ENCODE measurements at places on chromosomes 12 and 14. TPM values are rescaled to one million over a fixed set of nuclear protein-coding genes. Genes with fewer than 3 reads are reported as not detected.

The KLRG1 gene
- not detected for total RNA-seq

The SYNJ2BP gene
- total RNA-seq, result 29.5 TPM

The SSTR1 gene
- not detected for total RNA-seq

The ACYP1 gene
- total RNA-seq, result 10.4 TPM

The FAM181A gene
- not detected for total RNA-seq

The CMA1 gene
- not detected for total RNA-seq

The C12orf60 gene
- total RNA-seq, result 0.84 TPM

The OLR1 gene
- not detected for total RNA-seq

DNA sequence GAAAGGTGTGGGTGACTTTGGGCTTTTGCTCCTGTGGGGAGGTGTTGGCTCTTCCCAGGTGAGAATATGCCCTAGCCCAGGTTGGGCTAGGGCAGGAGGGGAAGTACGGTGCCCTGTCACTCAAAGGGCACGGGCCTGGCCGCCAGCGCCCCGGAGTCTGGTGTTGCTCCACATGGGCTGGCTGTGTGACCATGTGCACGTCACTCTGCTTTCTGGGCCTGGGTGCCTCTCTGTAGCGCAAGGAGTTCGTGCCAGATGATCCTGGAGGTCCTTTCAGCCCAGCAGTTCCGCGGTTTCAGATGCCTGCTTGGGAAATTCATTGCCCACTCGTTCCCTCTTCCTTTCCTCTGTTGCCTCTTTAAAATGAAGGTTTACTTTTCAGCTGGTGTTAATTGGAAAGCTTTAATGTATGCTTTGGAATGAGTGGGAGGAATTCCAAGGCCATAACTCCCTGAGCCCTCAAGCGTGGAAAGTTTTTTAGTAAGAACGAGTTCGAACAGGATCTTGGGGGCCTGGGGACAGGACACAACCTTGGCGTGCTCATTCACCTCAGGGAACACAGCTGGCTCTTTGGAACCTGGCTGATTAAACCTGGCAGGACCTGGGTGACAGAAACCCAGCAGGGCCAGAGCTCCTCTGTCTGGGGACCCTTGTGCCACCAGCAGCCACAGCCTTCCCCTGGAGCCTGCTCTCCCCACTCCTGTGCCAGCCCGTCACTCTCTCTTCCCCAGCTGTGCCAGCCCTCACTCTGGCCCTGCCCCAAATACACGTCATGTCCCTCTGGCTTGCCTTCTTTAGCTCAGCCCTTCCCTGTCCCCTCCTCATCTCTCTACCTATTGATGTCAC, 42.8 kb downstream of the TSPAN9 start:
- H3K27ac ChIP-seq, result peak overlapping the region; percentile 73
- DNase-seq, result no peak
- H3K4me1 ChIP-seq, result peaks cover 73% of the 10 kb centered on the region
- no peaks in the 10 kb centered on the region for H3K27me3 ChIP-seq

- H3K27ac ChIP-seq, result no peak overlapping the region
- H3K4me3 ChIP-seq, result no peak overlapping the region
- no peak for DNase-seq
- H3K4me1 ChIP-seq, result peaks cover 23% of the 10 kb centered on the region
- H3K27me3 ChIP-seq, result no peaks in the 10 kb centered on the region
Measured at GRCh38 chr14:59429790-59430189, 35.4 kb downstream of the GPR135 start.

DNA sequence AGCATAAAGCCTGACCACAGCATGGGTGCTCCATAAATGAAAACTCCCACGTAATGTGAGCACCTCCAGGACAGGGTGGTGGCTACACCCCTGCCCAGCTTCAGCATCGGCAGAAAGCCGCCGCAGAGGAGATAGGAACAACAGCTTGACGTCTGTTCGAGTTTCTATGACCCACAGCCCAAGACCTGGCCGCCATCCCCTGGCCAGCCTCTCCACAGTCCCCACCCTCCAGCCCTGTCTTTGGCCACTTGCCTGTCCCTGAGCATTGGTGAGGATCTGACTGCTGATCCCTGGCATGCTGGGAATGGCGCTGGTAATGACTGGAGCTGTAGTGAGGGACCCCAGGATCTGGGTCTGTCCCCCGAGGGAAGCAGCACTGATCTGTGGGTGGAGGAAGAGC, 21.3 kb downstream of the POU6F1 start:
- H3K4me1 ChIP-seq, result no peaks in the 10 kb centered on the region
- H3K27me3 ChIP-seq, result no peaks in the 10 kb centered on the region
- DNase-seq, result no peak
- H3K4me3 ChIP-seq, result no peak overlapping the region

GRCh38 chr14:36019126-36019525, 157.4 kb downstream of the PTCSC3 start:
- peaks cover 26% of the 10 kb centered on the region for H3K27me3 ChIP-seq
- no peaks in the 10 kb centered on the region for H3K36me3 ChIP-seq
- H3K27ac ChIP-seq, result no peak overlapping the region
- no peaks in the 10 kb centered on the region for H3K4me1 ChIP-seq

- DNase-seq, result no peak
- H3K27ac ChIP-seq, result no peak overlapping the region
- no peaks in the 10 kb centered on the region for H3K27me3 ChIP-seq
- H3K36me3 ChIP-seq, result peaks cover 3% of the 10 kb centered on the region
- no peaks in the 10 kb centered on the region for H3K4me1 ChIP-seq
- H3K4me3 ChIP-seq, result no peak overlapping the region
Measured at GRCh38 chr14:53902307-53902706, 54.3 kb downstream of the BMP4 start.

GRCh38 chr14:68468437-68469207, 324.2 kb downstream of the ZFP36L1 start:
- no peak overlapping the region for H3K27ac ChIP-seq
- DNase-seq, result no peak
- no peak overlapping the region for H3K4me3 ChIP-seq
- H3K4me1 ChIP-seq, result peaks cover 18% of the 10 kb centered on the region
- no peaks in the 10 kb centered on the region for H3K27me3 ChIP-seq

GRCh38 chr12:124424516-124424905, 129.6 kb downstream of the RFLNA start:
- H3K4me3 ChIP-seq, result no peak overlapping the region
- DNase-seq, result no peak
- peaks cover 57% of the 10 kb centered on the region for H3K4me1 ChIP-seq
- H3K27me3 ChIP-seq, result no peaks in the 10 kb centered on the region

DNA sequence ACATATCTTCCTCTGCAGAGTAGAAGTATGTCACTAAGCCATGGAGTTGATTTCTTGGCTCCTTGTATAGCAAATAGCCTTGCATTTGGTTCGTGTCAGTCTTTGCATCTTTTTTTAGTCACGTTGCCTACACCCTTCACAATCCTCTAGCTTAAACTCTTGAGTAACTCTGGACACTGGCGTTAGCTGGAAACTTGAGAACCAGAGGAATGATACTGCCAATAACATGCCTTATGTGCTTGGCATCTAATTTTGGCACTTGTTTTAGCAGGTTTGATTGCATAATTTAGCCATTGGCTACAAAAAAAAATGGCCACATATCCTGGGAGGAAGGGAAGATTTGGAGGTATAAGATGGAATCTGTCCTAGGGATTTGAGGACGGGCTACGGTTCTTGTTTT, 136.2 kb downstream of the ETV6 start:
- peaks cover 10% of the 10 kb centered on the region for H3K36me3 ChIP-seq
- H3K27ac ChIP-seq, result no peak overlapping the region
- no peak for DNase-seq
- H3K4me1 ChIP-seq, result peaks cover 17% of the 10 kb centered on the region

DNA sequence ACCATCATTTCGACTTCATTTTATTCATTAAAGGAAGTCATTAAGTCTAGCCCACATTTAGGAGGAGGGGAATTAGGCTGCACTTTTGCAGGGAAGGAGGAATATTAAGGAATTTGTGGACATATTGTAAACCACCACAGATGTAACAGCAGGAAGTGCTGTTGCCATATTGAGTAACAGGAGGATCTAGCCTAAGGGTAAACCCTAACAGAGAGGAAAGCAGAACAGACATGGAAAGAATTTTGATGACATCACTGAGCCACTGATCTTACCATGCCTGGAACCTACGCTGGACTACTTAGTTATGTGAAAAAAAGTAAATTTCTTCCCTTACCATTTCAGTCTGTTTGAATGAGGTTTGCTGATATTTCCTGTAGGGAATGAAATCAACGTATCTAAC, 100.7 kb upstream of the ATF7IP start:
- H3K27ac ChIP-seq, result no peak overlapping the region
- DNase-seq, result no peak
- no peak overlapping the region for H3K4me3 ChIP-seq
- H3K27me3 ChIP-seq, result no peaks in the 10 kb centered on the region

DNA sequence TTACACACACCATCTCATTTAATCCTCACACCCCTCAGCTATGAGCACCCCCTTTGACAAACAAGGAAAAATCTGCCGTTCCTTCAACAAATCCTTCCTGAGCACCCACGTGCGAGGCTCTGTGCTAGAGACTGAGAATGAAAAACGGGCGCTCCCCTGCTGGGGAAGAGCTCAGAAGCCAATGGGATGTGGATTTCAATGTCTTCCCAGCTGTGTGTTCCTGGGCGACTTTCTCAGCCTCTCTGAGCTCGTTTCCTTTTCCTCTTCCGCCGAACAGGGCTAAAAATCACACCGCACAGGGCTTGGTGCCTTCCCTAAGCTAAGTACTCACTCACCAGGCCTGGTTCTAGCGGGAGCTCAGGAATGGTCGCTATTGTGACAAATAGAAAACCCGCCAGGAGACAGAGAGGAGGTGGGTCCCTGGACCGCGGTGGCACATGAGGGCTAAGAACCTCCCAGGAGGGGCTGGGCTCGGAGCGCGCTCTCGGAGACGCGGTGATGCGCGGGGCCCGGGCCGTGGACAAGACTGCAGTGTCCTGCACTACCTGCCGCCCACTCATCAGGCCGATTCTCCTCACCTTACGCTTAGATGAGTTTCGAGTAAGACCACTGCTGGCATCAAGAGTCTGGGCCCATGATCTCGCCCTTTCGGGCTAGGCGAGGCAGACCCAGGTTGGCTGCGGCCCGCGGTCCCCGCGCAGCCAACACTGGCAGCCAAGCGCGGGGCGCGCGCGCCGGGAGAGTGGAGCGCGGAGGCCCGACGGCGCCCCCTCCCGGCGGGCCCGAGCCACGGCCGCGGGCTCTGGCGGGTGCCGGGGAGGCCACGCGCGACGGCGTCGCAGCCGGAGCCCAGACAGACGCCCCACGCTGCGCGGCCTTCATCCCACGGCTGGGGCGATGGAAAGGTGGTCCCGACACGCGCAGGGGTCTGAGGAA, 17.0 kb downstream of the ZDHHC22 start:
- no peak overlapping the region for H3K27ac ChIP-seq
- peak overlapping the region; percentile 72 for H3K4me3 ChIP-seq
- peaks cover 7% of the 10 kb centered on the region for H3K4me1 ChIP-seq
- DNase-seq, result no peak
- H3K36me3 ChIP-seq, result no peaks in the 10 kb centered on the region

DNA sequence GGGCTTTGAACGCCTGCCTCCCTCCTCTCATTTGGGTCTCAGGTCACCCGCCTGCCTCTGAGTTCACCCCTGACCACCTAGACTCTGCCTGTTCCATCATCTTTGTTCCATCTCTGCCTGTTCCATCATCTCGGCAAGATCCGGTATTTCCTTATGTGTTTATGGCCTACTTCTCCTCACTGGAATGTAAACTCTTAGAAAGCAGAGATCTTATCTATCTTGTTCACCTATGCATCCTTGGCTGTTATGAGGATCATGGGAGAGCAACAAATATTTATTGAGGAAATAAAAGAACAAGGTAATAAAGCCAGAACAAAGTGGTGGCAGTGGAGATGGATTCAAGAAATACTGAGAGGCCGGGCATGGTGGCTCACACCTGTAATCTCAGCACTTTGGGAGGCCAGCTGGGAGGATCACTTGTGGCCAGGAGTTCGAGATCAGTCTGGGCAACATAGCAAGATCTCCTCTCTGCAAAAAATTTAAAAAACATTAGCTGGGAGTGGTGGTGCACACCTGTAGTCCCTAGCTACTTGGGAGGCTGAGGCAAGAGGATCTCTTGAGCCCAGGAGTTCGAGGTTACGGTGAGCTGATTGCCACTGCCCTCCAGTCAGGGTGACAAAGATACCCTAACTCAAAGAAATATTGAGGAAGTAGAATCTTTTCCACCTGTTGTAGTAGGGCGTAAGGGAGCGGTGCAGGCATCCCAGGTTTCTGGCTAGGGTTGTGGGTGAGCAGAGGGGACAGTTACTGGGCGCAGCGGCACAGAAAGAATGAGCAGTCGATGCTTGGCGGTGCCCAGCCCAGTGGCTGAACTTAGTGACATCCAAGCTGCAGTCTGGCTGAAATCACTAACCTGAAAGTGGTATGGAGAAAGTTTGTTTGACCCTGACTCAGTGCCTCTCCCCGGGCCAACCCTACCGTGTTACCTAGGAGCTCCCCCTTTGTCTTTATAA, 1.7 kb upstream of the KLC1 start:
- H3K27me3 ChIP-seq, result no peaks in the 10 kb centered on the region
- peaks cover 37% of the 10 kb centered on the region for H3K4me1 ChIP-seq
- DNase-seq, result no peak
- peak overlapping the region; percentile 98 for H3K27ac ChIP-seq
- no peaks in the 10 kb centered on the region for H3K36me3 ChIP-seq
- H3K4me3 ChIP-seq, result peak overlapping the region; percentile 14

GRCh38 chr12:77696183-77696582, 134.5 kb upstream of the NAV3 start:
- H3K36me3 ChIP-seq, result no peaks in the 10 kb centered on the region

GRCh38 chr12:95848575-95849388, 10.0 kb upstream of the SNRPF start:
- H3K4me1 ChIP-seq, result peaks cover 4% of the 10 kb centered on the region
- H3K4me3 ChIP-seq, result no peak overlapping the region
- H3K27me3 ChIP-seq, result peaks cover 36% of the 10 kb centered on the region
- H3K27ac ChIP-seq, result no peak overlapping the region
- no peaks in the 10 kb centered on the region for H3K36me3 ChIP-seq
- no peak for DNase-seq

- H3K27ac ChIP-seq, result no peak overlapping the region
- peaks cover 5% of the 10 kb centered on the region for H3K4me1 ChIP-seq
- no peaks in the 10 kb centered on the region for H3K36me3 ChIP-seq
Measured at GRCh38 chr12:43696154-43696553, 62.4 kb downstream of the PUS7L start.

DNA sequence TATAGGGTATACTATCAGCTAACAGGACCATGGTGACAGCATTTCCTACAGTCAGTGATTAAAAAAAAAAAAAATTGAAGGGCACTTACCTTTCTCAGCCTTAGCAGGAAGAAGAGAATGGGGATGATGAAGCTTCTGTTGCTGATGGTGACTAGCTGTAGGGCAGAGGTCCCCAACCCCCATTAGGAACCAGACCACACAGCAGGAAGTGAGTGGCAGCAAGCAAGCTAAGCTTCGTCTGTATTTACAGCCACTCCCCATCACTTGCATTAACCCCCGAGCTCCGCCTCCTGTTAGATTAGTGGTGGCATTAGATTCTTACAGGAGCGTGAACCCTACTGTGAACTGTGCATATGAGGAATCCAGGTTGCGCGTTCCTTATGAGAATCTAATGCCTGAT, 91.3 kb upstream of the USP44 start:
- H3K27ac ChIP-seq, result no peak overlapping the region
- no peak overlapping the region for H3K4me3 ChIP-seq
- no peak for DNase-seq
- peaks cover 42% of the 10 kb centered on the region for H3K4me1 ChIP-seq
- peaks cover 2% of the 10 kb centered on the region for H3K36me3 ChIP-seq

DNA sequence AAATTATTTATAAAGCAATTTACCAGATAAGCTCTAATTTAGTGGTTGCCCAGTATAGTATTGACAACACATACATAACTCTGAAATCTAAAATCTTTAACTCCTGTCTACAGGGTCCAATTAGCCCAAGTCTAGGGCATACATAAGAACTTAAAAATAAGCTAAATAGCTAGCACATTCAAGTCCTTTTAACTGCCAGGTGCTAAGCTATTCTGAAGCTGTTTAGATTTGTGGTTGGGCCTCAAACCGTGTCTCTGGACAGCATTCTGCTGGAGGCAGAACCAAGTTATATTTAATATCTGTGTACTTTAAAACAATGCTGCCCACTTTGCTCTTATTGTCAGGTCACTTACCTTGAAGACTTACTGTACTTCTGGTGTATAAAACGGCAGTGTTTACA, 19.0 kb downstream of the RPS6KA5 start:
- no peak overlapping the region for H3K4me3 ChIP-seq
- H3K27ac ChIP-seq, result no peak overlapping the region
- DNase-seq, result no peak

Measured in osteocyte (in vitro differentiated cells).